DMS153 (cell line): ENCODE measurements at places on chromosomes 3 and 15.

DNA sequence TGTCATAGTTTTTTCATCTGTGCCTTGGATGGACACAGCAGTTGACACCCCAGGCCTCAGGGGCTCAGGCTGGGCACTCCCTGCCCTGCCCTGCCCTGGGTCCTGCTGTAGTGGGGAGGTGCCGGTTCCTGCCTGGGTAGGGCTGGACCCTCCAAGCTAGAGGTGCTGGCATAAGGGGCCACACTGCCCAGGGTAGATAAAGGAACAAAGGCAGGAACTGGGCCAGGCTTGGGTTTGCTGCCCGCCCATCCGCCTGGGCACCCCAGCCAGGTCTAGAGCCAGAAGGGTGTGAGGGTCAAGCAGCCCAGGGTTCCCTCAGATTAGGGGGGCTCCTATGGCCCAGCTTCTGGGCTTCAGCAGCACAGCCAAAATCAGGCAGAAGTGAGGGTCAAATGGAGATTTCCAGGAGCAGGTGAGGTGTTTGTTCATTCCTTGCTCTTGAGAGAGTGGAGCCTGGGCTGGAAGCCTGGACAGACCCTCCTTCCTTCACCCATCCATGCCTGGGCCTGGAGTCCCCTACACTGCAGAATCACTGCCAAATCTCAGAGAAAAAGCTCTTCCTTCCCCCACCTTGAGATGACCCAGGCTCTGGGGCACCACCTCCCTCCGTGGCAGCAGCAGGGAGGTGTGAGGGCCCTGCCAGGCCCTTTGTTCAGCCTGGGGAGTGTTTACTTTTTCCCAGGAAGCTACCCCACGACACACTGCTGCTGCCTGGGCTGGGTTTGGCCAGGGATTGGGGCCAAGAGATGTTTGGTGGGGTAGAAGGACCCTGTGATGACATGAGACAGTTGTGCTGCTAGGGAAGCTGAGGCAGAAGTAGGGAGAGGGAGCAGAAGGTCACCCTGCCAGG lies 7.1 kb downstream of the SEMA3F start:
- DNase-seq = no peak

DNA sequence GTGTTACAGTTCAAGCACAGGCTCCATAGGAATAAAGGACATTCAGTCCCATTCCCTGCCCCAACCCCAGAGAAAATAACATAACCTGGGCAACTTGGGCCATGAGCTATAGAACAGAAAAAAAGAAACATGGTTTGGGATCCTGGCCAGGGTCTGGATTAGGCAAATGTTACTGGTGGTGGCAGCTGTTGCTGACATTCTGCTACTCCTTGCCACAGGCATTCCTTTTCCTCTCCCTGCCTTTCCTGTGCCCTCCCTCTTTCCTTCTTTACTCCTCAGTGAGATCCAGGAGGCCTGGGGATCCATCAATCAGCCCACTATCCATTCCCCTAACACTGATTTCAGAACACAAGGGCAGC lies 129.1 kb downstream of the NTRK3 start:
- no peak for DNase-seq

DNA sequence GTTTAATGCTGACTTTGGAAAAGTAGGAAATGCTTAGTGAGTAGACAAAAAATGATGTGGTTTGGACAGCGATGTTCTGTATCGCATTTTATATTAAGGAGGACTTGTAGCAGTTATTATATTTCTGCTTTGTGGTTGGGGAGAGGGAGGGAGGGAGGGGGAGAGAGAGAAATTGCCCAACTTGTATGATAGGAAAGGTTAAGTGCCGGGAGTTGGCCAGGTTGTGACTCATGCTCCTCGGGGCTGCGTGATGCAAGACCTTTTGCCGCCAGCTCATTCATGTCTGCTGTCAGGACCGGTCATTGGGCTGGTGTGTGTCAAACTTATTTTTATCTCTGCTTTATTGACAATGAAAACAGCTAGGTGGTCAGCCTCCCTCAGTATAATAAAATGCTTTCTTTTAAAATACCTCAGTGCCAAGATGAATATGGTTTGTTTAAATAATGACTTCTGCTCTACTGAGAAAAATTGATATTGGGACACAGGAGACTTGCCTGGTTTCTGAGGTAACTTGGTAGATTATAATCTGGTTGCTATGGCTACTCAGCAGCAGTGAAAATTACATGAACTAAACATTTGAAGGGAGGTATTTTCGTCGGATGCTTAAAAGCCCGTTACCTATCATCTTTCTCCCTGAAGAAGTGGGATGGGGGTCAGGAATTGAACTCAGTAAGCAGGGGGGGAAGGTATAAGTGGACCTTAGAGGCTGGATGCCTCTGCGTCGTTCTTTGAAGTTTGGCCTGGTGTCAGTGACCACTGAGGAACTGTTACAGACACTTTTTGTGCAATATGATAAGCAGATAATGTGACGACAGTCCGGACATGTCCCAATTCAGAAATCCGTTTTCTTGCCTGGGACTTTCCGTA lies 90.7 kb downstream of the FNDC3B start:
- DNase-seq = peak; percentile 15

DNA sequence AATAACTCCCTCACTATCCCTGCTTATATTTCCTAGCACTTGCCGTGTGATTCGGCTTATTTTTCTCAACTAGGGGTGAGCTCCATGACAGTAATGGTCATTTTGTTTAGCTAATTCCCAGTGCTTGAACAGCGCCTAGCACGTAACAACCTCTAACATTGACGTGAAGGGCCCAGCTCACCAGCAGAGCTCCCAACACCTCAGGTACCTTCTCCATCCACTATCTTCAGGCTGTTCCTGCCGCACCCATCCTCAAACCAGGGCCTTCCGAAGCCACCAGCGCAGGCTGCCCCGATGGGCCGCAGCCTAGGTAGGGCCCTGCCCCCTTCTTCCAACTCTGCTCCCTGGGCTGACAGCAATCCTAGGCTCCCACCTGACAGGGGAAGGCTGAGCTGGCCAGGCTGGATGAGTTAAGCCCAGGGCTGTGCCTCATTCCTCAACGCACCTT lies 751 bp upstream of the RPS17 start:
- DNase-seq = no peak

- no peak for DNase-seq
Measured at GRCh38 chr3:132242790-132243189, 74.4 kb upstream of the ACP3 start.

GRCh38 chr3:101281521-101282030 lies 38.8 kb downstream of the IMPG2 start:
- no peak for DNase-seq

DNA sequence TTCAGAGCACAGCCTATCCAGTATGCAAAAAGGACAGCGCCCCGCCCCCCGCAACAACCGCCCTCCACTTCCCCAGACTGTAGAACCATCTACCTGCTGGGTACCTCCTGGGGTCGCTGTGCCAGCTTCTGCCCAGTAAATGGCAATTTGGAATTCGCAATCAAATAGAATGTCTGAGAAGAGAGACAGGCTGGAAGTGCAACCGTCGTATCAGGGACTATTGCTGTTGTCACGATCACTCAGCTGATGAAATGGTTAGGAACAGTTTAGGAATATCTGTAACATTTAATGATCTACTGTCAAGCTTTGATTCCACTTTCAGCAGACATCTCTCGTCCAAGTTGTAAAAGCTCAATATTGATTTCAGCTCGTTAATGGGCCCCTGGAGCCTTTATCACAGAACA lies 13.3 kb upstream of the PARL start:
- DNase-seq = no peak

DNA sequence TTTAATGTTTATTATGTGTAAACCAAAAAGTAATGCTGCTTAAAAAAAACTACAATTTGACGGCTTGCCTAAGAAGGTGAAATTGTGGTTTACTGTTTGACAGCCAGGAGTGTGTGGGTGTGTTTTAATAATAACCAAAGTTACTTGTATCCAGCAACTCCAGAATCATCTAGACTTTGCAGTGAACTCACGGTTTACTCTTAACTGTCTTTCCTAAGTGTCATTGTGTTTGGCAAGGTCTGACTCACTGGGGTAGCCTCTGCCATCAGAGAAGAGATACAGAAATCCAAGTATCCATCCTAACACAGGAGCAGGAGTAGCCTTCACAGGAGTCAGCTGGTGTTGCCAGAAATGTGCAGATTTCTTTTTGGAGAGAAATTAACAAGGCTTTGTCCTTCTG lies 151.1 kb downstream of the CTNNB1 start:
- DNase-seq = no peak

DNA sequence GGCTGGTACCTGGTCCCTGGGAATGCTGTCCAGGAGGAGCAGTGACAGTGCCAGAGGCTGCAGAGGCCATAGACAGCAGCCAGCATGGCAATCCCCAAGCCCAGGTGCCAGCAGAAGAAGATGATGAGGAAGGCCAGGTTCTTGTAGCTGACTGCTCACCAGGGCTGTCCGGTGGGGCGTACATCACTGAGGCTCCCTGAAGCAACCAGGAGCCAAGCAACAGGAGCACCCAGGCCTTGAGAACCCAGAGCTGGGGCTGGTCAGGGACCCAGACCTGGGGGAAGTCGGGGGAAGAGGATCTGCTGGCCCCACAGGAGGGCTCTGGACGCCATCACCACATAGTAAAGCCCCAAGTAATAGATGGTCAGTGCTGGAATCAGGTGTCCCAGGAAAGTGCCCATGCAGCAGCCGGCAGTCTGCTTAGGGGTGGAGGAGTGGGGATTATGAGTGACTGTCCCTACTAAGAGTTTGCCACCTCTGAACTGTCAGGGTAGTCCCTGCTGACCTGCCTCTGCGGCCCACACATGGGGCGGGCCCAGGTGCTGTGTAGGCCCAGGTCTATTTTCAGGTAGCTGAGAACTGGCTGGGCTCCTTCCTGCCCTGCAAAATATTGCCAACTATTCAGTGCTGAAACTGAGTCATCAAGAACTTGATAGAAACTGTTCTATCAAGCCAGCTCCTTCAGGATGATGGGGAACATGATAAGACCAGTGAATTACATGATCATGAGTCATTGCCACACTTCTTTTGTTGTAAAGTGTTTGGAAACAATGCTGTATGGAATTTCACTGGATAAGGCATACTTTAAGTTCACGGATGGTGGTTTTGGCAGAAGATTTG lies 68.7 kb downstream of the CHRD start:
- no peak for DNase-seq

- no peak for DNase-seq
Measured at GRCh38 chr15:81725590-81725989, 320.2 kb downstream of the MEX3B start.

DNA sequence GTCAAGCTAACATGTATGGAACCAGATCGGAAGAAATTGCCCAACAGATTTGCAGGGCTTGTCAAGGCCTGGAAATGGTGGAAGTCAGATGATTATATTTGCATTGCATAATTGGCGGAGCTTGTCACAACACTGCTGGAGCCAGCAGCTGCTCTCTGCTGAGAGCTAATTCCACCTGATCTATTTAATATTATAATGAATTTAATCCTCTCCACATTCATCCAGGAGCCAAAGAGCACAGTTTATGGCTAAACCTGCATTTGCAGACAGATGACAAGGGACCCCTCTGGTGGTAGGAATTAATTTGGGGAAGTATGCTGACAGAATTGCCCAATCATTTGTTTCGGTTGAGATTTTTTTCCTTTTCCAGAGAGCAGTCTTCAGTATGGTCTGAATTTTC lies 730.2 kb downstream of the TUSC7 start:
- DNase-seq = peak; percentile 79

DNA sequence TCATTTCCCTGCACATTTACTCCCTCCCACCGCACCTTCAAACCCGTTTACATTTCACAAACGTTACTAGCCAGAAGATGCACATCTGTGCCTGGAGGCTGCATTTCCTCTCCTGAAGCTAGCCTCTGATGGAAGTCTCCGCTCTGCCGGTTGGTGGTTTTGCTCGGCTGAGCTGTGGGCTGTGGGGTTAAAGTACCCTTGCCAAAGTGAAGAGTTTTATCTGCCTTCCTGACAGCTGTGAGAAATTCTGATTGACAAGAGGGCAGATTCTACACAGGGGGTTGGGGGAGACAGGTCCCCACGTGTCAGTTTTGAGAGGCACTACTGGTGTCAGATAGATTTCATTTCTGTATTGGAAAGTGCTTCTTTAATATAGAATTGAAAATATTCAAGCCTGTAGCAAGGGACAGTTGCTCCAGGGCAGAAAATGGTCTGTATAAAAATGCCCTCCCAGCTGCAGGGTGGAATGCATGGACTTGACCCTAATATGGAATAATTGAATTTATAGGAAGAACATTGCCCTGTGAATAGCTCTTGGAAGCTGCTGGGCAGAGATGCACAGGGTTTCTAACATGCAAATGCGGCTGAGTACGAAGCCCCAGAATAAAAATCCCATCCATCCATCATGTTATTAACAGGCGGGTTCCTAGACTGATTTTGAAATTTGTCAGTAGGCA lies 201.1 kb upstream of the RGMA start:
- DNase-seq = no peak

- no peak for DNase-seq
Measured at GRCh38 chr3:133926736-133927539, 31.3 kb upstream of the RAB6B start.

GRCh38 chr15:67766968-67767367 lies 58.3 kb upstream of the SKOR1 start:
- no peak for DNase-seq

- DNase-seq = no peak
Measured at GRCh38 chr3:125104639-125105038, 48.8 kb upstream of the HEG1 start.

- no peak for DNase-seq
Measured at GRCh38 chr15:79157631-79158592, 67.3 kb upstream of the RASGRF1 start.

DNA sequence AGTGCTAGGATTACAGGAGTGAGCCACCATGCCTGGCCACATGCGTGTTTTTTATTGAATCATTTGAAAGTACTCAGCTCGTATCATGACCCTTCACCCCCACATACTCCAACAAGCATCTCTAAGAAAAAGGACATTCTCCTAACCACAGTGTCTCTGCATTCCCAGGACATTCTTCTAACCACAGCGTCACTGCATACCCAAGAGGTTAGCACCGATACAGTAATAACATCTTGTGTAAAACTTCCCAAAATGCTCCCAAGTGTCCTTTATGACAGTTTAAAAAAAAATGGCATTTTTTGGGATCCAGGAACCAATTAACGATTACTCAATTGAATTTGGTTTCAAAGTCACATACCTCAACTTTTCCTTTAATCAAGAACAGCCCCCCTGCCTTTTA lies 39.6 kb downstream of the FLNB start:
- no peak for DNase-seq

DNA sequence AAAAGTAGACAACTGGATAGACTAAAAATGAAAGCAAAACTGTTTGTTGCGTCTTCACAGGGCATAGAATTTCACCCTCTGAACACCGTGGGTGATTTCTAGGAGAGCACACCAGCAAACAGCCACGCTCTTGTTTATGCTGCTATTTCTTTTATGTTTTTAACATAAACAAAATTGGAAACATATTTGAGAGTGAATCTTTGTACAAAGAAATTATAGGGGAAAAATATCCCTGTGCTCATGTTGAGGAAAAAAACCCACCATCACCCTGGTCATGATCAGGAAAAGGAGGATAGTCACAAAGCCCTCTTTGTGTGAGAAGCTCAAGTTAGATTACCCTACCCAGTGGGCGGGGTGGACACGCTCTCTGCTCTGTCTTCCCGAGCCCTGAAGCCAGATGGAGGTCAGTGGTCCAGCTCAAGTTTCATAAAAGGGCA lies 313.3 kb downstream of the SATB1 start:
- no peak for DNase-seq

DNA sequence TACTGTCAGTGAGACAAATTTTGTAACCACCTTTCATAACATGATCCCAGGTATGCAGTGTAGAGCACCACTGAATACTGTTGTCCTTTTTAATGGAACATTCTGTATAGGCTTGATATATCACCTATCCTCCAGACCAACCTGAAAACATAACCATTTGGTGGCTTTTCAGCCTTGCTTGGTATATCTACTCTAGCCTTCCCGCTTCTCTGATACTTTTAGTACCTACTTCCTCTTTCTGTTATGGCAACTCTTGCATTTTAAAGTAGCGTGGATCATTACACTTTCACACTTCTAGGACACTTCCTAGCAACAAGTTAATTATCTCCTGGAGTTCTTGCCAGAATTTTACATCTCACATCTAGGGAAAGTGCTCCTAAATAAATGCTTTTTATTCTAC lies 226.6 kb upstream of the ROBO1 start:
- no peak for DNase-seq
